ENCODE measurements at places on chromosomes 1 and 21.

DNA sequence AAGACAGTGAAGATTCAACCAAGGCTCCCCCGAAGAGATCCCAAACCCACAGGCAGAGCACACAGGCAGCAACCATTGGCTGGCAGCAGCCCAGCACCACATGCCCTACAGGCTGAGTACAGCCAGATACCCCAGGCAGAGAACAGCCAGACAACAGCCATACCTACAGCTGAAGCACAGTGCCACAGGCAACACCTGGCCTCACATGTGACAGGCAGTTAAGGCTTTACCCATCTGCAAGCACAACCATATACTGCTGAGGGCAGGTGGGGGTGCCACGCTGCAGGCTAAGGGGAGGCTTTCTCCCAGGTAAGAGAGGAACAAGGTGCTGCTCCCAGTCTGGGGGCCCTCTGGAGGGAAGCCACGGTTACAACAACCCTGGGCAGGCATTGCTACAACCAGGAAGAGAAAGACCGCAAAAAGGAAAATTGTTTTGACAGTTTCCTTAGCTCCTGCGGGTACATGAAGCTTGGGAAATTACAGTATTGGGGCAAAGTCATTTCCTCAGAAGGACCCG, 12.3 kb downstream of the CHIT1 start:
- no peak for DNase-seq

DNA sequence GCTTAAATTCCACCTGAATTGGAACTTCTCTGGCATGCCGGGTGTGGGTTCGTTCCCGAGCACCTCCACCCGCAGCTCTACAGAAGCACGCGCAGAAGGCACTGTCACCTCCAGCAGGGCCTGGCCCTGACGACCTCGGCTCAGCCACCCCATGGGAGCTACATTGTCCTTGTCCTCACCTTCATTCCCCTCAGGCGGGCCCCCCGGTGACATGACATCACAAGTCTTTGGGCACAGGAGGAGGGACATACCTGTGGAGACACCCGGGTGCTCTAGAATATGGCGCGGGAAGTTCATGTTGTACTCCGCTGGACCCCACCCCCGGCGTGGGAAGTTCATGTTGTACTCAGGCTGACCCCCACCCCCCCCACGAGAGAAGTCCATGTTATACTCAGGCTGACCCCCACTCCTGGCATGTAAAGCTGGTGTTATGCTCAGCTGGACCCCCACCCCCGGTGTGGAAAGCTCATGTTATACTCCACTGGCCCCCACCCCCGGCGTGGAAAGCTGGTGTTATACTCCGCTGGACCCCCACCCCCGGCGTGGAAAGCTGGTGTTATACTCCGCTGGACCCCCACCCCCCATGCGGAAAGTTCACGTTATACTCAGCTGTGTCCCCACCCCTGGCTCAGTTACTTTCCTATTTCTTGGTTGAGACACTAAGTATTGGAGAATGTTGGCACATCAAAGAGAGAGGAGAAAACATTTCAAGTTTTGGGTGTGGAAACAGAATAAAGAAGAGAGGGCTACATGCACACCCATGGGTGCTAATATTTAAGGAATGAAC, 37.6 kb downstream of the UMODL1 start:
- no peak for DNase-seq

- no peak for DNase-seq
Observed at GRCh38 chr1:45359882-45360513, 19.8 kb upstream of the MUTYH start.

DNA sequence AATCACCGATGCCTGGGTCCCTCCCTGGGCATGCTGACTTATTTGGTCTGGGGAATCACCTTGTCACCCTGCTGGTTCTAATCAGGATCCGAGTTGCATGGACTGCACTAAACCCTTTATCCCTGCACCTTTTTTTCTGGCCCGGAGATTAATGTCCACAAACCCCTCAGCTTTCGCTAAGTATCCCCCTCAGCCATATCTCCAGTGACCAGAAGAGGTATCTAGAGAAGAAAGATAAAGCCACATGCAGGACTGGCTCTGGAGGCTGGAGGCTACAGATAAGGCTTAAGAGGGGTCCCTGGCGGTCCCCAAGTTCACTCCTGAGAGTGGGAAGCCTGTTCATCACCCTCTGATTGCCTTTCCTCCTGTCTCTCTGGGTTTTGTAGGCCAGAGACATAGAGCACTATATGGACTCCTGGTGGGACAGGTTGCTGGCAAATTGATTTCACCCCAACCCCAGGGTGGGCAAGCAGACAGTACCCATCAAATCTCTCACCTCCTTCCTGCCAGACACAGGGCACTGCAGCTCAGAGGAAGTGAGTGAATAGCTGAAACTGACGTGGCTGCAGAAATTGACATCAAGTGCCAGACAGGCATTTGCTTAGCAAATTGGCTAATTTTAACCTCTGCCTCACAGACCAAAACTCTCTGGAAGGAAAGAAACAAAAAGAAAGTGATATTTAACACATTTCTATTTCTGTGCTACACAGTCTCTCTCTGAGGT, 38.8 kb downstream of the HMGB4 start:
- DNase-seq: no peak

DNA sequence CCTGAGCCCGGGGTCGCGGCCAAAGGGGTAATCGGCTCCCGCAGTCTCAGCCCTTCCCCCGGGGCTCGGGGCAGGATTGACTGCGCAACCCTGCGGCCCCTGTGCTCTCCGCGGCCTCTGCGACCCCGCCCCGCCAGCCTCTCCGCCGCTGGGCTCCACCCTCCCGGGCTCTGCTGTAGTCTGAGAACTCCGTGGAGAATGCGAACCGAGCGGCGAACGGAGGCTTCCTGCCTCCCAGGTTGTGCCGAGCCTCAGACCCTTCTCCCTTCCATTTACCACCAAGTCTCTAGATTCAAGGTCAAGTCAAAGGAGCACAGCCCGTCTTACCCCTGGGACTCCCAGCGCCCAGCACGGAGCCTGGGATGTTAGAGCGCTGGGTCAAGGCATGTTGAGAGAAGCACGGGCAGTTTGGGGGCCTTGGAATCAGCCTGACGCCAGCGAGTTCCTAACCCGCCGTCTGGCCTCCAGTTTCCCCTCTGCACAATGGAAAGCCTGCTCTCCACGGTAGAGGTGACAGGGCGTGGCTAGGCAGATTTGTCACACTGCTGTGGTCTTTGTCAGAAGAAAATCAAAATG, 3.0 kb downstream of the ATP2B4 start:
- DNase-seq: peak; percentile 51

- no peak for DNase-seq
Observed at GRCh38 chr1:234509457-234510328, 30.7 kb upstream of the TARBP1 start.

DNA sequence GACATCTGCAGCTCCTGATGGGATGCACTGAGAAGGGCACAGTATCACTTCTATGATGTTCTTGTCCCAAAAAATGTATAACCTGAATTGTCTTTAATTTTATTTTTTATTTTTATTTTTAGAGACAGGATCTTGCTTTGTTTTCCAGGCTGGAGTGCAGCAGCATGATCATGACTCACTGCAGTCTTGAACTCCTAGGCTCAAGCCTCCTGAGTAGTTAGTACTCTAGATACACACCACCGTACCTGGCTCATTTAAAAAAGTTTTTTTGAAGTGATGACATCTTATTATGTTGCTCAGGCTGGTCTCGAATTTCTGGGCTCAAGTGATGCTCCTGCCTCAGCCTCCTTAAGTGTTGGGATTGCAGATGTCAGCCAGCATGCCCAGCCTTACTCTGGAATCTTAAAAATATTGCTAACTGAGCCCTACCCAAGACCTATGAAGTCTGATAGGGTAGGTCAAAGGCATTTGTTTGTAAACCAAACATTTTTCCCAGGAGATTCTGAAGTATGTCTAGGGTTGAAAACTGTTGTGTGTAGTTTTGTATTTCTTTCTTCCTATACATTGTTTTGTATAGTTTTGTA, 68.9 kb downstream of the ATF6 start:
- no peak for DNase-seq

DNA sequence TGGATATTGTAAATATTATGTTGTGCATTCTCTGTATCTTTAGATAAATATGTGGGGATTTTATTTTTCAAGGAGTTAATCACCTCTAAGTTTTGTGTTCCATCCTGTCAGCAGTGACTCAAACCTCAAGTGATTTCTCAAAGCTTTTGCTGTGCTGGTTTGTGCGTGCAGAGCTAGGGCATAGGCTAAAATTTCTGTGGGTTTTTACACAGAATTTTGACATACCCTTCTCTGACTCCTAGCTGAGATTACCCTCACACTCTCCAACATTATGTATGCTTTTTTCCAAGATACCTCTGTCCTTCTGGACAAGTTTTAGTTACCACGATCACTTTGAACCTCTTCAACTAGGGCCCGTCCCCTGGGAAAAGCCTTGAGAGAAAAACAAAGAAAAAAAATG, 384.9 kb downstream of the NCAM2 start:
- no peak for DNase-seq

DNA sequence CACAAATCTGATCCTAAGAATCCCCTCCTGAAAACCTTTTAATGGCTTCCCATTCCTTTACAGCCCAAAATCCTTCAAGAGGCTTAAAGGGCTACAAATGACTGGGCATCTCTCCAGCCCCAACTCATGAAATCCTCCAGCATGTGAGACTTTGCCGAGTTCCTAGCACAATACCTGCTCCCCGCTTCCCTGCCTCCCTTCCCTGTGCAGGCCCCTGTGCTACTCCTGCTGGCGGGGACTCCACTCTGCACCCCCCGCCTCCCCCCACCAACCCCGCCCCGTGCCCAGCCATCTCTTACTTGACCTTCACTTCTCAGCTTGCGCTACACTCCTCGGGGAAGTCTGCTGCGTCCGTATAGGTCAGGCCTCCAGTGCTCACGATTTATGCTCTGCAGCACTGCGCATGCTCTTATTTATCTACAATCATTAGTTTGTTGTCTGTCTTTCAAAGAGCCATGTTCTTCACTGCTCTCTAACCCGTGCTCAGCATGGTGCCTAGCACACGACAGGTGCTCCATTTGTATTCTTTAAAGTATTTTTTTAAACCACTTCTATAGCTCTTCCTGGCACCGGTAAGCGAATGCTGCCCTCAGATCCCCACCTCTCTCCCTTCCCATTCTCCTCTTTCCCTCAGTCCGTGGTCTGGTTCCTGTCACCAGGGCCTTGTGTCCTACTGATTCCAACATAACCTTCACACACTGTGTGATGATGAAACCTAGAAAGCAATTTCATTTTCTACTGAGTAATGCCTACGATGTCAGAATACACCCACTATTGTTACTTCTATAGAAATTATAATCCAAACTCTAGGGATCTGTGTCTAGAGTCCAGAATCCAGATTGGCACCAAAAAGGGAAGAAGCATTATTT, 37.5 kb upstream of the PLA2G2C start:
- DNase-seq: no peak

- DNase-seq: no peak
Observed at GRCh38 chr1:77631751-77632150, 50.7 kb downstream of the ZZZ3 start.

DNA sequence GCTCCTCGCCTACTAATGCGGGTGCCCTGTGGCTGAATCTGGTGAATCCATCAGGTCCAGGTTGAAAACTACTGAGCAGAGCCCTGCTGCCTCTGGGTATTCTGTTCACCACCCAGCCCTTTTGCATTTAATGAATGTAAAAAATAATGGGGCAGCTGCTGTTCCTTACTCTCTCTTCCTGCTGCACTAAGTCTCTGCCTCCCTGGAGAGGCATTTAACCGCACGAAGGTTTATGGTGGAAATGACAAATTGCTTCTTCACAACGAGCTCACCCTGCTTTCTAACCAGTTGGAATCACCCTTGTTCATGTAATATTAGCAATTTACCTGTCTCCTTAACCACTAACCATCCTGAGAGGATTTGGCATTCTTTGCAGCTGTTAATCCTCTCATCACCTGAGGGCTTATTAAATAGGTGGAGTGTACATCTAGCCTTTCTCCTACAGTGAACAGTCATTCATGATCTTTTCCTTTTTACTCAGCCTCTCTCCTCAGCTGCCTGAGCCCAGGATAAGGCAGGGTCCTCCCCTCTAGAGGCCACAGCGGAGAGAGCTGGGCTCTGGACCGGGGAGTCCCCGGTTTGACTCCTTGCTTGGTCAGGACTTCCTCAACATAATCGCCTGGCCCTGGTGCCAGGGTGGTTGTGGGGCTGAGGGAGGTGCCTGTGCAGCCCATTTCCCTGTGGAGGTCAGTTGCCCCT, 97.6 kb downstream of the NOS1AP start:
- DNase-seq: no peak

- peak; percentile 79 for DNase-seq
Observed at GRCh38 chr1:39408641-39409054, 82.8 kb upstream of the BMP8A start.

- no peak for DNase-seq
Observed at GRCh38 chr1:229075217-229075616, 195.7 kb upstream of the RAB4A start.

GRCh38 chr1:89539128-89539527, 14.5 kb downstream of the LRRC8B start:
- DNase-seq: no peak

DNA sequence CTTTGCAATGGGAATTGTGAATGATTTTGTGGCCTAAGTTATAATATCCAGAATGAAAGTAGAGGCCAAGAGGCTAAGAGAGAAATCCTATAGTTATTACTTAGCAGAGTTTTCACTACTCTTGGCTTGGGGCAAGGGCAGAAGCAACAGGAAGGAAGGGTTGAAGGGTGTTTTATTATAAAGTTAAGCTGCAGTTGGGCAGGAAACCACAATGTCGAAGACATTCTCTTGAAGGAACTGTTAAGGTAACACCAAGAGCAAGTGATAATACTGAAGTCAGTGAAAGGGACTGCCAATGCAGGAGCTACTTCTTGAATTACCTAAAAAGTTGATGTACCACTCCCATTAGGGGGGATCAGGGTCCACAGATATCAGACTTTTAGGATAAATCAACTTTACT, 8.3 kb downstream of the XCL2 start:
- DNase-seq: no peak

- DNase-seq: no peak
Observed at GRCh38 chr1:5982868-5983267, 9.4 kb downstream of the NPHP4 start.

- DNase-seq: no peak
Observed at GRCh38 chr1:19346026-19346425, 33.9 kb downstream of the SLC66A1 start.

DNA sequence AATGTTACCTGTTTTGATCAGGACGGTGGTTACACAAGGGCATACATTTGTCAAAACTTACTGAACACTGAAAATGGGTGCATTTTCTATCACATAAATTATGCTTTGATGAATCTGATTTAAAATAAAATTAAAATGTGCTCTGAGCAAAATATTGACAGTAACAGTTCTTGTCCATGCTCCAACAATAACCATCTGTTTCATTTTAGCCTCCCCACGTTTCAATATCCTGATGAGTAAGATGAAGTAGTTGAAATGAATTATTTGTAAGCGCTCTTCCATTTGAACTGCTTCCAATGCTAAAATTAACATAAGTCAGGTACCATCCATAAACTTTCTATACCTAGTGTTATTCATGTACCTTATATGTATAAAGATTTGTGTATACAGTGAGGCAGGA, 365.4 kb downstream of the LTN1 start:
- DNase-seq: no peak

DNA sequence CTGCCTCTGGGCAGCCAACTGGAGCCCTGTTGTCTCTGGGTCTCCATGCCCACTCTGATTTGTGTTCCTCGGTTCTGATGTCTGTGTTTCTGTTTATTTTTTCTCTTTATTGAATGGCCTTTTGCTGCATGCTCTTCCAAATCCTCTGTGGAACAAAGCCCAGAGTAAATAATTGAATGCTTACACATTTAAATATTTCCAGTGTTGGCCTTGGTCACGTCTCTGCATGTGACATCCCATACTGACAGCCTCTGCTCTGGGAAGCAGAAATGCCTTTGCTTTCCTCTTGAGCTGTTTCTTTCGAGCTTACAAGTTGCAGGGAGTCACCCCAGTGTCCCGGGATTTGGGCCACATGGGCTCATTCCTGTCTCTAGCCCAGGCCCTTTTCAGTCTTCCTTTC, 267.9 kb downstream of the PTPRU start:
- no peak for DNase-seq

- DNase-seq: no peak
Observed at GRCh38 chr1:21779613-21780521, 3.1 kb downstream of the USP48 start.

Measured in omental fat pad (tissue), 4 donors.